B cell (primary cell): ENCODE measurements at places on chromosomes 1 and 21. TPM values are rescaled to one million over a fixed set of nuclear protein-coding genes. Genes with fewer than 3 reads are reported as not detected.

DNA sequence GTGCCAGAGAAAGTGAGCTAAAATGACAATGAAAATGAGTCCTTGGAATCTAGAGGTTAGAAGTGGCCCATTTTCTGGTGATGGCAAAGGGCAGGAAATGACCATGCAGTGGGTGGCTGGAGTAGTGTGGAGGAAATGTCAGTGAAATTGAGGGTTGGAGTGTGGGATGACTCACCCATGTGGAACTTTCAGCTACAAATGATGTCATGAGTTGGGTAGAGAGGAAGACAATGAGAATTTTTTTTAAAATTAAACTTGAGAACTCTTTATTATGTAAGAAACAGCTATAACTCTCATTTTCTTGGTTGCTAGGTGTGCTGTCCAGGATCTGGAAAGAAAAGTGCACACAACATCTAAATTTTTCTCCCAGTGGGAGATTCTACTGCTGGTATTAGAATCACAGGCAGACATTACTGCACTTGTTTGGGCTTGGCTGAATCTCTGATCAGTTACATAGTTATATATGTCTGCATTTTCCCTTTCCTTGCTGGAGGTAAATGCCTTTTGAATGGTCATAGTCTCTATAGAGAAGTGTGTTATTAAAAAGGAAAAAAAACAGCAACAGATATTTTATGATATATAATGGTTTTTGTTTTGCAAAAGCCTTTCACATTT, 56.8 kb upstream of the GNG12 start:
- H3K27ac ChIP-seq, result no peak overlapping the region
- H3K4me1 ChIP-seq, result no peaks in the 10 kb centered on the region
- no peaks in the 10 kb centered on the region for H3K36me3 ChIP-seq

DNA sequence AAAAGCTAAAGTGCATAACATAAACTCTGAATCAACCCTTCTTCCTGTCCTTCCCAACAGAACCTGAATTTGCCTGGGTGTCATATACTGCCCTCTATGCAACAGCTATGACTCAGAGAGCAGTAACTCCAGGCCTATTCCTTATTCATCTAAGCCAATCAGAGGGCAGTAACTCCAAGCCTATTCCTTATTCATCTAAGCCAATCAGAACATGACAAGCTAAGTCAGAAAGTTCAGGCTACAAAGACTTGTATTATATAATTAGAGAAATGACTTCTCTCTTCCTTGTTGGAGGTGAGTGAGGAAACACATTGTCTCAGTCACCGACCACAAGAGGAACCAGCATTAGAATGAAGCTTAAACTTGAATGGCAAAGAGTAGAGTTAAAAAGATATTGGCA, 26.2 kb upstream of the TADA1 start:
- H3K36me3 ChIP-seq, result no peaks in the 10 kb centered on the region
- H3K4me3 ChIP-seq, result no peak overlapping the region
- H3K27ac ChIP-seq, result no peak overlapping the region
- no peaks in the 10 kb centered on the region for H3K27me3 ChIP-seq
- peaks cover 11% of the 10 kb centered on the region for H3K4me1 ChIP-seq

- no peaks in the 10 kb centered on the region for H3K4me1 ChIP-seq
- H3K27ac ChIP-seq, result no peak overlapping the region
- no peaks in the 10 kb centered on the region for H3K27me3 ChIP-seq
- no peaks in the 10 kb centered on the region for H3K36me3 ChIP-seq
- no peak for DNase-seq
- H3K4me3 ChIP-seq, result no peak overlapping the region
Observed at GRCh38 chr1:227805606-227806197, 9.8 kb upstream of the PRSS38 start.

GRCh38 chr1:55322842-55323241, 107.7 kb upstream of the USP24 start:
- no peak for DNase-seq
- H3K4me3 ChIP-seq, result no peak overlapping the region
- H3K36me3 ChIP-seq, result no peaks in the 10 kb centered on the region
- H3K27me3 ChIP-seq, result no peaks in the 10 kb centered on the region
- no peaks in the 10 kb centered on the region for H3K4me1 ChIP-seq
- no peak overlapping the region for H3K27ac ChIP-seq

- no peak overlapping the region for H3K4me3 ChIP-seq
- no peak for DNase-seq
- H3K27me3 ChIP-seq, result no peaks in the 10 kb centered on the region
- H3K4me1 ChIP-seq, result no peaks in the 10 kb centered on the region
Observed at GRCh38 chr1:14625996-14626395, 27.5 kb downstream of the KAZN start.

DNA sequence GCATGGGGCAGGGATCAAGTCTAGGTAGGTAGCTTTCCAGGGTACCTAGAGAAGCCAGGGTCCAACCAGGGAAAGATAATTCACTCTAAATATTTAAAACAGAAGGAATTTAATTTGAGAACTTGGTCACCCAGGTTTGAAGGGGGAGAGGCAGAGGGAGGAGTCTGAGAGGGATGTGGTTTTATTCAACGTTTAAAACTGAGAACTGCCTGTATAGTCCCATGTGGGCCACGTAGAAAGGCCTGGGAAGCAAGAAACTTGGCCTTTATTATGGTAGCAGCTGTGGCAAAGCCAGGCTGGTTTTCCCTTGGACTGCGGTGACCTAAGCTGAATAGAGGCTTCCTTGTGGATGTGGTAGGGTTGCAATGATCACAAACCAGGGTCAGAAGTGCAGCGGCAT, 42.0 kb upstream of the DUSP10 start:
- peaks cover 44% of the 10 kb centered on the region for H3K4me1 ChIP-seq
- DNase-seq, result peak; percentile 35
- no peak overlapping the region for H3K4me3 ChIP-seq
- no peaks in the 10 kb centered on the region for H3K27me3 ChIP-seq

The PRELP gene
- polyA plus RNA-seq, result not detected in 2 replicates

The RCC2 gene
- 48.9 and 59.8 TPM in 2 replicates for polyA plus RNA-seq

The MPL gene
- polyA plus RNA-seq, result not detected in 2 replicates

The MAP3K21 gene
- polyA plus RNA-seq, result 1.5 and 1.9 TPM in 2 replicates

The KLHDC9 gene
- 2.7 and 3.5 TPM in 2 replicates for polyA plus RNA-seq

The OPTC gene
- not detected in 2 replicates for polyA plus RNA-seq
